ENCODE measurements at places on chromosomes 7 and 10.
A peak's percentile ranks its signal among the peaks of the same experiment; 100 is the strongest.

- DNase-seq: no peak
These were observed 190.1 kb upstream of the STK17A start for GRCh38 chr7:43392638-43393330.

DNA sequence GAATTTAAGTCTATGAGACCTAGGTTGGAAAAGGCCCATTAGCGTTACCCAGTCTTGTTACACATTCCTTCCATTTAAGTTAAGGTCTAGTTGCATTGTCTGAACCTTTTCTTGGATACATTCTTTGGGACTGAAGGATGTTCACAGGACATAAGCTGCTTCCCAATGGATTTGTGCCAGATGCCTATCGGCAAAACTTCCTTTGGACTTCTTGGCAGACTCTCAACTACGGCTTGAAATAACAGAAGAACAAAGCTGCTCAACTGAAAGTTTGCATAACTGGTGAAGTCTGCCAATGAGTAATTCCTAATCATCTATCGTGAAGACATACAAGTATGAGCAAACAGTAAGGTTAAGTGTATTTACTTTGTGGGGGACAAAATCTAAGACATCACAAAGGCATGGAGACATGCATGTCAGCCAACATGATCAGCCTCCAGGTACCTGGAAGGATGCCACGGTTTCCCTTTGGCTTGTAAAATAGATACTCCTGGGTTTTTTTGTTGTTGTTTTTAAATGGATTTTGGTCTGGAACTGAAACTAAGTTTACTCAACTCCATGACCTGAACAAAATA, 35.4 kb downstream of the MALSU1 start:
- DNase-seq: no peak

DNA sequence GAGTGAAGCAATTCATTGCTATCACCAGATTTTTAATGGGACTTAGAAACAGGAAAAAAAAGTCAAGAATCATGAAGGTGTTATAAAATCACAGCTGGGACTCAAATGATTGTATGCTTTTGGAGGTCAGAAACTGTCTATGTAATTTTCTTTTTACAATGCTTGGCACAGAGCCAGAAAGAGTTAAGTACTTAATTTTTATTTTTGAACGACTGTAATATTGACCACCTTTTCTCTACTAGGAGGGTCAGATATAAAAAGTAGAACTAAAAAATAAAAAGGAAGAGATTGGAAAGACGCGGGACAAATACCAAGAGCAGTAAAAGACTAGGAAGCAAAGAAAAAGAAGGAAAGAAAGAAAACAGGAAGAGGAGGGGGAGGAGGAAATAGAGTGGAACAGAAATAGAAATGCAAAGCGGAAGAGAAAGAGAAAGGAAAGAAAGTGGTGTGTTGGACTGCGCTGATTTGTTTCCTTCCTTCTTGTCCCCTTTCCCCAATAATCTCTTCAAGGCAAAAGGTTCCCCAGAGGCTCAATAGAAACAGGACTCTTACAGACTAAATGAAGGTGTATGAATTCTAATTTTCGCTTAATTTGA, 23.2 kb upstream of the C1GALT1 start:
- DNase-seq: no peak

GRCh38 chr10:88920198-88920597, 32.4 kb downstream of the ACTA2 start:
- no peak for DNase-seq

- no peak for DNase-seq
These were observed 1.1 kb upstream of the SFXN4 start for GRCh38 chr10:119166564-119166963.

- DNase-seq: peak; percentile 37
These were observed 75.2 kb upstream of the DUSP5 start for GRCh38 chr10:110422548-110422947.

DNA sequence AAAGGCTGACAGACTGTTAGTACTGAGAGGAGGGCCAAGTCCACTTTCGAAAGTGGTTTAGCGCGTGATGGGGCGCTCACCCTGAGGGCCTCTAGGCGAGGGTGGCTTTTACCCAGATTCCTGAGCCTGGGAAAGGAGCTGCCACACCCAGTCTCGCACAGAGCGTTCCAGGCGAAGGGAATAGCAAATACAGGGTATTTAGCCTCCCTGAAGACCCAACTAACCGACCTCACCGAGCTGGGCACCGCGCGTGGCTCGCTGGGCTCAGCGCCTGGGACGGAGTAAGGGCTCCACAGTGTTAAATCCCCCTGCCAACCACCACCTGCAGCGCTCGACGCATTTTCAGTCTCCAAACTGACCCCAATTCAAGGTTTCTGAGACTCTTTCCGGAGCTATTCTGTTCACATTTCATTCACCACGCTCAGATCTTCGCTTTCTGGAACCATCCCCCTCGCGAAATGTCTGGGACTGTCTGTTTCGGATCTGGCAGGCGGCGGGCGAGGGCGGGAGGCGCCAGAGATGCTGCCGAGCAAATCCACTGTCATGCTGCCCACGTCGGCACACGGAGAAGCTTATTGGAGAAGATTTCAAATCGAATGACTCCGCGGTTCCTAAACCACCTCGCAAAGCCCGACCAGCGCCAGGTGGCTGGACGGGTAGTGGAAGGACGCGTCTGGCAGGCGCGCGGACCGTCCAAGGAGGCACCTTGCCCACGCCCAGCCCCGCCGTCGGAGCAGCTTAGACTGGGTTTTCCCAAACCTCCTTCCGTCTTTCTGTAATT, 1.4 kb upstream of the OSBPL3 start:
- peak; percentile 79 for DNase-seq

DNA sequence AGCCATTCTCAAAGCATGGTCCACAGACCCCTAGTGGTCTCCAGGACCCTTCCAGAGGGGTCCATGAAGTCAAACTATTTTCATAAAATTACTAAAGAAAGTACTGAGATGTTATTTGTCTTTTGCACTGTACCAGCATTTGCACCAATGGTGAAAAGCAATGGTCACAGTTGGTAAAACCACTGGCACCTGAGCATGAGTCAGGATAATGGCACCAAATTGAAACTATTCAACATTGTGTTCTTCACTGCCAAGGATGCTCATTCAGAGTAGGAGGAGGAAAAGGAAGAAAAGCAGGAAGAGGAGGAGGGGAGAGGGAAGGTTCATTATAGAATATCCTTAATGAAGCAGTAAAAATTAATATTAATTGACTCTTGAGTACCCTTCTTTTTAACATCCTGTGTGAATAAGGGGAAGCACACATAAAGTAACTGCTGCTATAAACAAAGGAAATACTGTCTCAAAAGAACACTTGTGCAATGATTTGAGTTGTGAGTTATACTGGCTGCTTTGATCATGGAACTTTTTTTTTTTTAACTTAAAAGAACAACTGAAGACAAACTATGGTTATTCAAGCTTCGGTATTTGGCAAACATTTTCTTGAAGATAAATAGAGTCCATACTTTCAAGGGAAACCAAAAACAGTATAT, 60.2 kb downstream of the MPP7 start:
- no peak for DNase-seq

DNA sequence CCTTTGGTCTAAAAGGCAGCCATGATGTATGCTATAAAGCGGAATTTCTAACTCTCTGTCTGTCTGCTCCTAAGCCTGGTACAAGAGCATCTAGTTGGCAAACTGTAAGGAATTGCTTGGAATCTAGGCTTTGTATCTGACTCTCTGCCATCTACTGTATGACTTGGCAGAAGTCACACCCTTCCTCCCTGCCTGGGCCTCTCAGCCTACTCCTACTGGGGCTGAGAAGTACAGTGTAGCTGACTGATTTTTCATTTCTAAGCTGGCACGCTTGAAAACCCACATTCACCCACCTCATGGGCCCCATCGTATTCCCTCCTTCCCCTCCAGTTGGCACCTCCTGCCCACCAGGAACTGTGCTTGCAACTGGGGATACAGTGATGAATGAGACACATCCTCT, 435.2 kb downstream of the PLXNA4 start:
- DNase-seq: no peak

DNA sequence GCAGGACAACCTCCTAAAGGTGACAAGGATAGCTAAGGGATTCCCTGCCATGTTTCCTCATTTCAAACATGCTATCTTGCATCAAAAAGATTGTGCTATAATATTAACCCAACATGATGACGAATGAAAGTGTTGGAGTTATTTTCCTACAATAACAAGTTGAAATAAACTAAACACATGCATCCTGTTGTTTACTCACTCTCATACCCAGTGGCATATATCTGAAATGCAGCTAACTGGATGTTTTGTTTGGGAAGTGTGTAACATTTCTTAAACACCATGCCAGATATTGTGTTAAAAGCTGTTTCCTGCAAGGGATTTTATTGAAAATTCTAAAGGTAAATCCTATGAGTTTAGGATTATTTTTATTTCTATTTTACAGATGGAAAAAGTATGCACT, 139.6 kb downstream of the TFPI2 start:
- DNase-seq: no peak

- no peak for DNase-seq
These were observed 145.2 kb downstream of the GRM3 start for GRCh38 chr7:86788948-86789347.

DNA sequence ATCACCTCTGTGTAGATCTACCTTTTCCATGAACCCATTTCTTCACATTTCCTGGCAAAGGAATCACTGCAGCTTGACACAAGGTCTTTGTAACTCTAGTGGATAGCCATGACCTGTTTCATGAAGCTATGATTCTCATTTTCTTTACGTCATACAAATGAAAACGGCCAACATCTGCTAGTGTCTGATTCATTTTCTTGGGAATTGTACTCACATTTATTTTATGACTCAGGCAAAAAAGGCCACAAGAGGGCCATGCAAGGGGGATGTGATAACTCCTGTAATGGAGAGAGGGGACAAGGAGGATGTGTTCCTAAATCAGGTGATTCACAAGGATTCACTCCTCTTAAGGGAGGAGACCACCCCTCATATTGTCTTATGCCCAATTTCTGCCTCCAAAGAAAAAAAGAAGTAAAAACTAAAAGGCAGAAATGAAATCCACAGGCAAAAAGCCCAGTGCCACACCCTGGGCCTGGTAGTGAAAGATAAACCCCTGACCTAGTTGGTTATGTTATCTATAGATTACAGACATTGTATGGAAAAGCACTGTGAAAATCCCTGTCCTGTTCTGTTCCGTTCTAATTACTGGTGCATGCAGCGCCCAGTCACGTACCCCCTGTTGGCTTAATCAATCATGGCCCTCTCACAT, 249.9 kb downstream of the IPMK start:
- no peak for DNase-seq

GRCh38 chr7:70380421-70381015, 751.4 kb upstream of the GALNT17 start:
- no peak for DNase-seq

DNA sequence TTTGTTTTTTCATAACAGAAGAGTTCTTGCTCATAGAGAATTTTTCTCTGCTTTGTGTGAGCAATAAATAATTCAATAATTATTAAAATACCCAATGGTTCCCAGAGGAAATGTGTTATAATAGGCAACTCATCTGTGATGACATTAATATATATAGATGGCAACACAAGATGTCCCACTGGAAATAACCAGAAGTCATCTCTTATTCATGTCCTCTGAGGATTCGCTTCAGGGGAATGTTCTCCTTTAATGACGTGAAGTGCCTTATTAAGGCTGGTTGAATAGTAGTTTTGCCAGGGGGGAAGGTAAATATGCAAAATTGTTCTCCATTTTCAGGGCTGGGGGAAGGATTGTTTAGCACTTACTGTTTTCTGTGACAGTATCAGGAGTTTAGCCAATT, 3.1 kb downstream of the SLC39A12 start:
- DNase-seq: no peak

DNA sequence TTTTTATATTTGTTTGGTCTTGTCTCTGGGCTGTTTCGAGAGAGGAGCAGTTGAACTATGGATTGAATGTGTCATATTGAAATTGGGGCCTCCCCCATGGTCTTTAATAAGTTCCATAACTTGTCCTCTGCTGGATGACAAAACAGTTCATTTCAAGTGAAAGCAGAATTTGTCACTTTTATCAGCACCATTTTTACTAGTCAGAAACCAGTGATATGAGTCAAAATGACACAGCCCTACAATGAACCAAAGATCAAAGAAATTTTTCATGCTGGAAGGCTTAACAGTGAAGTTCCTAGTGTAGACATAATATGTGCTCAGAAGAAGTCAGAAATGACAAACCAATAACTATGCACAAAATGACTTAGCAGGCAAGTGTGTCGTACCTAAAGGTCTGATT, 133.6 kb upstream of the VWC2 start:
- no peak for DNase-seq

DNA sequence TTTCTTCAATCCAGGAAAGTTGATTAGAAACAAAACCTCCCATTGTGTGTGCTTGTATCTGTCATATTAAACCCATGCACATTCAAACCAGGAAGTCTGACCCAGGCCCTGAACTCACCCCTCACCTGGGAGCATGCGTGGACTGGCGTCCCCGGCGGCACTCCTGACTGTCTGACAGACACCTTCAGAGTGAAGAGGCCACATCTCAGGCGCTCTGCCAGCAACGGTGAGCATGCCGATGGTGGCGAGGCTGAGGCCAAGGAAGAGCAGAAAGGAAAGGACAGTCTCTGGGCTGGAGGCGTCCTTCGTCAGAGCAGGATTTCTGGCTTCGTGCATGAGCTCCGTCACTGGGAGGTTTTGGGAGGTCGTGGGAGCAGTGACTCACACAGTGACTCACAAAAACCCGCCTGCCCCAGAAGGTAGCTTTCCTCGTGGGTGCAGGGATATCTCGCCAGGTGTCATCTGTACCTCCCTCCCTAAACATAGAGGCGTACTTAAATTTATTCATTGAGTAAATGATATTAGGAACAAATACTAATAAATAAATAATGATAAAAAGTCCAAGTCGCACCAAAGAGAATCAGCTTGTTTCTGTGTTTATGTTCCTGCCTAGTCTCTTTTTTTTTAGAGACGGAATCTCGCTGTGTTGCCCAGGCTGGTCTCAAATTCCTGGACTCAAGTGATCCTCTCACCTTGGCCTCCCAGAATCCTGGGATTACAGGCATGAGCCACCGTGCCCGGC, 13.5 kb downstream of the IQCE start:
- DNase-seq: no peak

GRCh38 chr7:7414791-7415603, 120.7 kb downstream of the COL28A1 start:
- DNase-seq: no peak
